Stimulated activated CD4-positive, alpha-beta T cell treated with anti-CD3 and anti-CD28 coated beads, Interleukin-1b, Interleukin-23, amount 100 ng/mL, for 4 hours (primary cell): ENCODE measurements at places on chromosomes 2 and 18.

GRCh38 chr18:76972846-76973519 is 150.6 kb downstream of the ZNF236 start:
- DNase-seq = no peak

- no peak for DNase-seq
These were observed 181.8 kb downstream of the EIPR1 start for GRCh38 chr2:3195641-3196476.

DNA sequence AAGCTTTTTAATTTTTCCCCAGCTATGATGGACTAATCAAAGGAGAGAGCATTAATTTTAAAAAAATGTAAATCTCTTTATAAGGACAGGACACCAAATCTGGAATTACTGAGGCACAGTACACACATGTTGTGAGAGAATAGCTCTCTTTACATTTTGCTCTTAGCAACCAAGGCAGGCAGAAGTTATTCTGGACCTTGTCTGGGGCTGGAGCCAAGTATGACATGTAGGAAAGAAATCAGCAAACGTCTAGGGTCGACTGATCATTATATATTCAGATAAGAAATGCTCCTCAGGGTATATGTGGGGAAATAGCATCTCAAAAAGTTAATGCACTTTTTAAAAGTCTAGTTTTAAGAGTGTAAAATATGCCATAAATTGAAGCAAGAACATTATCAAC is 1330.0 kb upstream of the CELF4 start:
- DNase-seq = no peak

DNA sequence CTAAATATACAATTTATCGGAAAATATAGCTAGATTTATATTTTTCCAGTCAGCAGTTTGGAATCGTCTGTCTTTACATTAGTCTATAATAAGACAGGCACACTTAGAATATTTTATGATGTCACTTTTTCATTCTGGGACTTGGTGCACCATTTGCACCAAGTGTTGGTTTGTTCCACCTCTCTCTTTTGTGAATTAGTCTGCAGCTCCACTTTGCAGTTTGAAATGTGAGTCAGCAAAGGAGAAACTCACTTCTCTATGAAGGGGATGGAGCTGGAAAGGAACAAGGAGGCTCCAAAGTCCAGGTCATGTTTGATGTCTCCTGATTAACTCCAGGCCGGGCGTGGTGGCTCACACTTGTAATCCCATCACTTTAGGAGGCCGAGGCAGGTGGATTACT is 63.8 kb upstream of the RTN4 start:
- no peak for DNase-seq

- no peak for DNase-seq
These were observed 93.7 kb downstream of the AOX1 start for GRCh38 chr2:200679535-200679934.

GRCh38 chr2:11588228-11589110 is 54.6 kb downstream of the GREB1 start:
- DNase-seq = no peak

- no peak for DNase-seq
These were observed 7.7 kb downstream of the PSD4 start for GRCh38 chr2:113181258-113182051.

DNA sequence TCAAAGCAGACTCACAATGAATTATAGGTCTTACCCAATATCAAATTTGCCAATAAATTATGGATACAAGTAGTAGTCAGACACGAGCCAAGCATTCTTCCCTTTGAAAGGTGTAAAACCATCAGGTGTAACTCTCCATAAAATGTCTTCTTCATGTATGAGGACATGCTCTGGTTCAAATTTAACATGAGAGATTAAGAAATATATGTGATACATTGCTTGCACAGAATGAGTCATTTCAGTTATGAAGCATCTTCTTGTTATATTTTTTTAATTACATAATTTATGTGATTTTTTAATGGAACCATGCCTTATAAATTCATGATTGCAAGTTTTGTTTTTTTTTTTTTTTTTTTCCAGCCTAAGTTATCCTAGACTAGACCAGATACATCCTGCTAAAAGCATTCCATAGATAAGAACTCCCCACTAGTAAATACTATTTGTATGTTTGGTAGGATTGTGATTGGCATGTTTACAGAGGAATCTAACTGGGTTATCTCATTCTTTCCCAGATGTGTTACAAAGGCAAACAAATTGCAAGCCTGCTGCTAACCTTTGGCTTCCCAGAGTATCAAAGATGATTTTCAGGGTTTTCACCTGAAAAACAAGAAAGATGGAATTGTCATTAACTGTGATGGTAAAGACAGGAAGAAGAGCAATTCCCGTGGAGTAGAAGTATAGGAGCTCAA is 621.9 kb downstream of the XIRP2 start:
- no peak for DNase-seq

GRCh38 chr2:15650616-15651366 is 59.1 kb downstream of the DDX1 start:
- DNase-seq = no peak

- no peak for DNase-seq
These were observed 545 bp upstream of the CDCA7 start for GRCh38 chr2:173354073-173354581.

DNA sequence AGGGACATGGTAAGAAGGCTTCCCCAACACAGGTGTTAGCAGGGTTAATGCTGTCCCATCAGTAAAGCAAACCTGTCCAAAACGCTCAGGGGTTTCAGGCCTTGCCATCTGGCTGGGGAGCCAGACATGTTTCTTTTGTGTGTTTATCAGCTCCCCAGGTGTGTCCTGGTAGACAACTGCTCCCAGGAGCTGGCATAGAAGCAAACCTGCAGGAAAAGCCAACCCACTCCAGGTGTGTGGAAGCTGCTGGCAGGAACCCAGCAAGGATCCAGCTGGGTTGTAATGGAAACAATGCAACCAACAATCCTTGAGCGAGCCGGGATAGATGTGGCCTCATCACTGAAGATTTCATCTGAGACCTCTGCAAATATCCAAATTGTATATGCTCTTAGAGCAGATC is 123.1 kb downstream of the RAB3GAP1 start:
- no peak for DNase-seq

GRCh38 chr18:9968081-9968848 is 54.4 kb downstream of the VAPA start:
- no peak for DNase-seq

GRCh38 chr18:28284132-28284531 is 107.2 kb upstream of the CDH2 start:
- DNase-seq = no peak

GRCh38 chr18:77486985-77487384 is 237.3 kb downstream of the GALR1 start:
- DNase-seq = no peak

DNA sequence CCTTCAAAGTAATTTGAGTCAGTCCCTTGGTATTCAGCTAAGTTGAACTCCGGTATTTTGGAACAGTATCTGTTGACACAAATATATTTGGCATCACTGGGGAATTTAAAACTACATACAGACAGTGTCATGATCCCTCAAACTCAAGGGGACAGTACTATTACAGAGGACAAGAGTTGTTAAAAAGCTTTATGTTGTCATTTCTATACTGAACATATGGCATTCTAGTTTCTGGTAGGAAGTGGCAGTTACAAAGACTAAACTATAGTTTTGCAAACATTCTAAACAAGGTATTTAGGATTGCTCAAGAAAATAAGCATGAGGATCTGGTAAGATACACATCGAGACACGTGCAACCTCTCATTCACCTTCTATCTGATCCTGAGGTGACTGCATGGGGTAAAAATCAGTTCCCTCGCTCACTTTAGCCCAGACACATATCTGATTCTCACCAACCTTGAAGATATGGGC is 16.6 kb upstream of the CCNYL1 start:
- no peak for DNase-seq

DNA sequence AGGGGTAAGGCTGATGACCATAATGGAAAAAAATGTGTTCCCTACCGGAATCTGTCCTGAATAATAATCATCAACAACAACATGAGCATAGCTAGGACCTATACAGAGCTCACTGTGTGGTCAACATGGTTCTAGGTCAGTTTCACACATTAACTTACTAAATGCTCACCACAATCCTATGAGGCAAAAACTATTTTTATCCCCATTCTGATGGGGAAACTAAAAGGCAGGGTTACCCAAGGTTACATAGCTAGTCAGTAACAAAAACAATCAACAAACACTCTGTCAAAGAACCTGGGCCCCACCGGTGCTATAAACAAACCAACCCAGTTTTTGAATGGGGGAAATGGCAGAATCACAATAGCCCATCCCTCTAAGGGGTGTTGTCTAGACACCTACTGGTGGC is 40.1 kb downstream of the AOX1 start:
- no peak for DNase-seq

GRCh38 chr2:239003624-239004273 is 155.9 kb downstream of the TWIST2 start:
- no peak for DNase-seq

- DNase-seq = peak; percentile 26
These were observed at the start of gene STON1 for GRCh38 chr2:48530033-48530811. Gene STON1, plus strand, starts transcription at chr2:48530154. Its CDS starts 50,480 bp downstream, at chr2:48580634.

GRCh38 chr2:65834062-65834461 is 401.7 kb upstream of the SPRED2 start:
- DNase-seq = no peak

- DNase-seq = no peak
These were observed 26.1 kb upstream of the ST3GAL5 start for GRCh38 chr2:85914922-85915321.

DNA sequence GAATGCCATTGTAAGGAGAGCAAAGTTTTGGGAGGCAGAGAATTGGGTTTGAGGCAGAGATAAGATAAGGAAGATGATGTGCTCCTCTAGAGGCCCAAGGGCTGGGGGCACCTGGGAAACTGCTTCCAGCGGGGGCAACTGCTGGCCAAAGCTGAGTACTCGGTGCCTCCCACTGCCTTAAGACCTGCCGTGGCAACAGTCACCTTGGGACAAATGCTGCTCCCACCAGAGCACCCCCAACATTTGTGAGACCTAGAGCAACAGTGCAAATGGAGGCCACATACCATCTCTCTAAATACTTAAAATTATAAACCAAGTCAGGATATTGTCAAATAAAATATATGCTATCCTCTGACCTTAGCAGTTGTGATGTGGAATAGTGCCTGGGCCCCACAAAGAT is 127.1 kb downstream of the CAPN13 start:
- DNase-seq = no peak

- DNase-seq = no peak
These were observed 6.1 kb downstream of the ARHGEF4 start for GRCh38 chr2:130842770-130843169.

DNA sequence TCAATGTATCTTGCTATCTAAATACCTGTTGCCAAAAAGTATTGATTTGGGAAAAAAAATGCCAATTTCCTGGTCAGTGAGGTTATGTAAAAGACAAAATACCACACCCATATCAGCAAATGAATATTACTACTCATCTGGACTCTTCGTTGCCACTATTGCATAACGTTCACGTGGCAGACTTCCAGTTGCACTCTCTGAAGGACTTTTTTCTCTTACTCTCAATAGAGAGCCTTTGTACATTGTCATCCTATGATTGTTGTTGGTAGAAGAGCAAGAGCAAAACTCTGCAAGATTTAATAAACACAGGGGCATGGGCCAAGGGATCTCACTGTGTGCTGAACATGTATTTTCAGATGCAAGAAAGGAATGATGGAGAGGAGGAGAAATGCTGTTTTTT is 689.8 kb downstream of the MBD2 start:
- DNase-seq = no peak

DNA sequence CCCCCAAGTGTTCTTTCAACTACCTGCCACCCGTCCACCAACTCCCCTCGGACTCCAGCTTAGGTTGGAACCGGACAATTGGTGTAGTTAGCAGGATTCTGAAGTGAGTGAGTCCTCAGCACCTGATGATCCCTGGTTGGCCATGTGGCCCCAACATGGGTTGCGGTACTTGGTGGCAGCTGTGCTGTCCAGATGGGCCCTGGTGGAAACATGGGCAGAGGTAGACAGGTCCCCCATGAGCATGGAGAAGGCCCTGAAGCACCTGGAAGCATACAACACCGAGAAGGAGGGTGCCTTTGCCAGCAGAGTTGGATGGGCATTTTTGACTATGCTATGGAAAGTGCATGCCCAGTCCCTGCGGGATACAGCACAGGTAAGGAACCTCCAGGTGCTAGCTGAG is 11.0 kb upstream of the C2orf42 start:
- no peak for DNase-seq

DNA sequence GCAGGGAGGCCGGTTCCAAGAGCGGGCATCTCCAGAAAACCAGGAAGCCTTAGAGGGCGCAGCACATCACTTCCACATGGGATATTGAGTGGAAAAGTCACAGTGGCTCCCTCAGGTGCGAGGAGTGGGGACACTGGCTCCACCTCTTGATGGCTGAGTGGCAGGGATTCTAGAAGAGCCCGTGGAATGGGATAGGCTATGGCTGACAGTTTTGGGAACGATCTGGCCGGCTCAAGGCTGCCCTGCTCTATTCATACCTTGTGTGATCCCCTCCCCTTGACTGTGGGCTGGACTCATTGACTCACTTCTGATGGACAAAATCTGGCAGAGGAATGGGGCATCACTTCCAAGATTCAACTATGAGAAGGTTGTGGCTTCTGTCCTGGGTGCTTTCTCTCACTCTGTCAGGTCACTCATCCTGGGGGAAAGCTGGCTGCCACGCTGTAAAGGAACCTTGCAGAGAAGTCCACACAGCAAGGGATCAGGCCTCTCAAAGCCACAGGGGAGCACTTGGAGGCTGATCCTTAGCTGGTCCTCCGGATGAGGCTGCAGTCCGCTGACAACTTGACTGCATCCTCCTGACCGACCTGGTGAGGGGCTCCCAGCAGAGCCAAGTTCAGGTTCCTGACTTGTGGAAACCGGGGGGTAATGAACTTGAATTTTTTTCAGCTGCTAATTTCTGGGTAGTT is 46.7 kb upstream of the HS6ST1 start:
- no peak for DNase-seq

GRCh38 chr18:3323900-3324299 is 62.0 kb downstream of the MYL12B start:
- no peak for DNase-seq

GRCh38 chr2:73174941-73175662 is 27.3 kb upstream of the NOTO start:
- no peak for DNase-seq

GRCh38 chr2:21787941-21788340 is 664.2 kb downstream of the TDRD15 start:
- no peak for DNase-seq

DNA sequence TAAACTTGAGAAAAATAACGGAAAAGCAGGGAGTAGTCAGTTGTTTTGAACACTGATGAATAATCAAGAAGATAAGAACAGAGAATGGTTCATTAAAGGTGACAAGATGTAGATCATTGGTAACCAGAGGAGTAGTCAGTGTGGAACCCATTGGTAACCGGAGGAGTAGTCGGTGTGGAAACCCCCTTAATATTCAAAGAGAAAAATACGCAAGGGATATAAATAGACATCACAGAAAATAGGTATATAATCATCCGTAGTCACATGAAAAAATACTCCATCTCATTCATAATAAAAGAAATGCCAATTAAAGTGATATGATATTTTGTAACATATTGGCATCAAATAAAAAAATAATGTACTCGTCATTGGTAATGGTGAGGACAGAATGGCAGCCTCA is 70.6 kb upstream of the EPAS1 start:
- no peak for DNase-seq

DNA sequence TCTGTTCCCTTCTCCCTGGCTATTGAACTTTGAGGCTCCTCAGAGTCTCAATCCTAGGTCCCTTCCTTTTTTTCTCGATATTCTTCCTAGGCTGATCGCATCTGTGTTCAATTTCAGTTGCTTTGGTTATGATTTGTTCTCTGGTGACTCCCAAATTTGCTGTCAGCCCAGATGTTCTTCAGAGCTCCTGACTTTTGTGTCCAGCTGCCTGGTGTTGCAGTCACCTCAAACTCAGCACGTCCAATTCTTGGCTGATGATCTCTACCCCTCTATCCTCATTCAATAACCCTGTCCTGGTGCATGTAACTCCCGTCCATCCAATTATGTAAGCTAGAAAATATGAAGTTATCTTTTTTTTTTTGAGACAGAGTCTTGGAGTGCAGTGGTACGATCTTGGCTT is 31.4 kb downstream of the DIS3L2 start:
- DNase-seq = no peak
